ENCODE measurements at places on chromosomes 16 and 17.
A peak's percentile ranks its signal among the peaks of the same experiment; 100 is the strongest.

DNA sequence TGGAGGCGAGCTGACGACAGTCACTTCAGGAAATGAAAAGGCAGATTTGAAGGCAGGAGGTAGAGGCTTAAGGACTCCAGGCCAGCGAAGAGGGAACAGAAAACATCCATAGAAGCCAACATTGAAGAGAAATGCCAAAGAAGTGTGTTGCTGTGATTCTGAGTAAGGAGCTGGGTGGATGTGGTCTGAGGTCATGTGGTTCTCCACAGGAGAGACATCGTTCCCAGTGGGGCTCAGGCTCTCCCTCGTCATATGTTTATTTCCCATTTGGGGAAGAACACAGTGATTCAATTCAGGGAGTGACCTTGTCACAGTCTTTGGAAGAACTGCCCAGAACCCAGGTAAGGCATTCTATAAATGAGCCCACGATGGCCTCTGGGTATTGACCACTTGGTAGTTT is 6.6 kb upstream of the PMP22 start:
- no peak for DNase-seq

DNA sequence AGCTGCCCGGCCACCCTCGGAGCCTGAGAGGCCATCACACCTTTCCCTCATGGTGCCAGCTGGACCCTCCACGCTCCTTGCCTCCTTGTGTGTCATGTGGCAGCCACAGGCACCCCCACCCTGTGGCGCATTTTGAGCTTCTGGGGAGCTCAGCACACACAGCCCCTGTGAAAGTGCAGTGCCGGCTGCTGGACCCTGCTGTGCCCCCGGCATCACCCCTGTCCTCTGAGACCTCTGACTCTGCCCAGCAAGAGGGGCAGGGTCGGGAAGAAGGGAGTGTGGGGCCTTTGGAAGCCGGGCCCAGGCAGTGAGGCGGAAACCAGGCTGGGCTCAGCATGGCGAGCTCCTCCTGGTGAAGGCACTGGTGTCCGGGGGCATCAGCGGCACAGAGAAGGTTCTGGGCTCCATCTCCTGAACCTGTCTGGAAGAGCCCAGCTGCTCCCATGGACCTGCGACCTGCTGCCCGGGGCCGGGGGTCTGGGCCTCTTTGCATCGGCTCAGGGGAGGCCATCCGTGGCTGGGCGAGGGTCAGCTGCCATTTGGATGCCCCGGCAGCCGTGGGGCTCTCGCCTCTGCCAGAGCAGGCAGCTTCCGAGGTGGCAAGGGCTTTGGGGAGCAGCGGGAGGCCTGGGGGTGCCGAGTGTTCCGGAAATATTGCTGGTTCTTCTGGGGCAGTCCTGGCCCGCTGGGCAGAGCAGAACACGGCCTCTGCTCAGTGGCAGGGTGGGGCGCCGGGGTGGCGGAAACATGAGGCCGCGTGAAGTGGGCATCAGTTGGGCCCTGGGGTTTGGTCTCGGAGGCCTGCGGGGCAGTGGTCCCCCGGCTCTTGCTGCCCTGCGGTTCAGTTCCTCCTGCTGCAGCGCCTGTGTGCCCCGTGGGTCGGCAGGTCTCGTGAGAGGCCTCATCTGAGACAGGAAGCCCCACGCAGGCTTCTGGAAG is 17.9 kb downstream of the CENPX start:
- no peak for DNase-seq

- no peak for DNase-seq
Observed at GRCh38 chr17:50188921-50189549, 12.4 kb downstream of the COL1A1 start.

DNA sequence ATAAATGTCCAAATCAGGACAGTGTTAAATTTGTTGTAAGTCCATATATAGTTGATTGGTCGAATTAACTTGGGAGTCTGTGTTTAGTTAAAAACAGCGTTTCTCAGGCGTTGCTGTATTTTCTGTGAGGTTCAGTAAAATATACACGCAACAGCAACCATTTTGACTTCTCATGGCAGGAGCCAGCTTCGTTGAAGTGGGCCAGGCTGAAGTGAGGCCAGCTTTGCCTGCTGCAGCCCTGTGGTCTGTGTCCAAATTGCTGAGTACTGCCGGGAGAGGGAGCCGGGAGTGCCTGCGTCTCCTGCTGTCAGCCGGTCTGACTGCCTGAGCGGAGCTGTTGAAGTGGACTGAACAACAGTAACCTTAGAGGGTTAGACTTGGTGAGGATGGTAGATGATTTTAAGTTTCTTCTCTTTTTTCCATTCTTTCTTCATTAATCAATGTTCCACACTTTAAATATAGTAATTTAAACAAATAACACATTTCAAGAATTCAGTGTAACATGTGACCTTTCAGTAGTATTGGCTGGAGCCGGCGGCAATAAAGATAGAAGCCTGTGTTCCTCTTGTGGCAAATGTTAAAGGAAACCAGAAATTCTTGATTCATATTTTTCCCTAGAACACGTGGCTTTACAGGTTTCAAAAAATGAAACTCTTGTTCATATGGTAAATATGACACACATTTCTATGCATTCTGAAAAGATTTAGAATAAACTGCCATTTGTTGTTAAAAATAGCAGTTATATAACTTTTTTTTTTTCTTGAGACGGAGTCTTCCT is 37.0 kb upstream of the ZNF750 start:
- peak; percentile 54 for DNase-seq

DNA sequence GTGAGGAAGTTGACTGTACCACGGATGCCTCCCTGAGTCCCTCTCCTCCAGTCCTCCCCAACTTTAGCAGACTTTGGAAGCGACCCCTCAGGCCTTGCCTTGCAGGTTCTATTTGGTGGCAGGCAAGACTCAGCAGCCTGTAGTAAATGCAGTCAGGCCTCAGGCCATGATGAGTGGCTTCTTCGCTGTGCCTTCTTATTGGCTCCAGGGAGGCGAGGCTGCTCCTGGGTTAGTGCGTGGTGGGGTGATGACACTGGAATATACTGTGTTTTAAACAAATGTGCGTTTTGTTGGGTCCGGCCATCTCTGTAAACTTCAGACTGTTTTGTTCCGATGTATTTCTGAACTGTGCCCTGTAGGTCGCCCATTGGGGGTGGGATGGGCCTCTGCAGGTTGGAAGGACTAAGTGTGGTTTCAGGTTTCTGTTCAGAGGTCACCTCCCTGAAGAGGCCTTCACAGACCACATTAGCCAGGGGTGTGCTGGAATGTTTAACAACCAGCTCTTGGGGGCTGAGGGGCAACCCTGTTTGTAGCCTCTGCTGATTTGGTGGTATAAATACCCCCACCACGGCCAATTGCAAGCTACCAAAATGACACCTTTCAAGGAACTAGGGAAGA is 62.5 kb downstream of the CYLD start:
- no peak for DNase-seq

GRCh38 chr16:65658349-65658748 is 536.5 kb upstream of the CDH11 start:
- no peak for DNase-seq

GRCh38 chr17:64133546-64134215 is 3.7 kb upstream of the ERN1 start:
- DNase-seq = peak; percentile 57

DNA sequence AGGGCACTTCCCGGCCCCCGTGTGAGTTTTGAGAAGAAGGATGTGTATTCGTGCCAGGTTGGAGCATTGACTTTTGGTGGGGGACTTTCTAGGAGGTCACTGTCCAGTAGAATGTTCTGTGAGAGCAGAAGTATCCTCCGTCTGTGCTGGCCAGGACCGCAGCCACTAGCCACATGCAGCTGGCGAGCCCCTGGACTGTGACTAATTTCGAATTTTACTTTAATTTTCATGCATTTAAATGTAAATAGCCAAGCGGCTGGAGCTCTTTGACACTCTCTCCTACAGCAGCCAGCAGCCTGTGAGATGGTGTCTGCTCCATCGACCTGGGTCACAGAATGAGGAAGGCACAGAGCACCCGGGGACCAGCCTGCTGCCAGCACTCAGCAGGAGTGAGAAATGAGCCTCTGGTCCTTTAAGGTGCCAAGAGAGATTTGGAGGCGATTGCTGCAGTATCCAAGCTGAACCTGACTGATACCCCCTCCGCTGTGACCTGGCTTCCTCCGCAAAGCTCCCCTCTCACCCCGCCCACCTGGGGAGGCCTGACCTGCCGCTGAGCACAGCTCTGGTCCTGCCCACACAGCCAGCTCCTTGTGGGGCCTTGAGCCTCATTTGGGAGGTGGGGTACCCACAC is 7.8 kb downstream of the ATP2A3 start:
- DNase-seq = no peak

DNA sequence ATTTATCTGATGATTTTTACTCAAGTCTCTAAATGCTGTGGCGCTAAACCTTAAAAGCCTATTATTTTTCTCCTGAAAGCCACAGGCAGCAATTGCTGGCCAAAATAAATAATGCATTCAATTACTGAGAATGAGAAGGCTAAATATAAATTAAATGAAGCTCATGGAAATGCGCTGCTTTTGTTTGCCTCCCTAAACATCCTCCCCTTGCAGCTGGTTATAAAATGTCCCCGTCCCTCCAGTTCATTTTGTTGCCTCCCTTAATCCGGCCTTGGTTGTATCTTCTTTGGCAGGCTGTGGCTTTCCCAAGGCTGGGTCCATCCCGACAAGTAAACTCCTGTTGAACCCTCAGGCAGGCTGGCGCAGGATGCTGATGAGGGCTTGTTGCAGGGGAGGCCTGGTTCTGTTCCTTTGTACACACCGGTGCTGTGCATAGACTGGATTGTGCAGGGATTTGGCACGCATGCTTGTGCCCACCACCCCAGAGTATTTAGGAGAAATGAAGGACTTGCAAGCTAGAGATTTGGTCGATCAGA is 62.7 kb downstream of the KNOP1 start:
- no peak for DNase-seq
